ENCODE measurements at places on chromosomes 13 and 19. TPM values are rescaled to one million over a fixed set of nuclear protein-coding genes. Genes with fewer than 3 reads are reported as not detected.

GRCh38 chr19:10719466-10719961, 1.6 kb downstream of the DNM2 start:
- DNase-seq: no peak

GRCh38 chr19:33868076-33868735, 71.5 kb downstream of the KCTD15 start:
- DNase-seq: no peak

DNA sequence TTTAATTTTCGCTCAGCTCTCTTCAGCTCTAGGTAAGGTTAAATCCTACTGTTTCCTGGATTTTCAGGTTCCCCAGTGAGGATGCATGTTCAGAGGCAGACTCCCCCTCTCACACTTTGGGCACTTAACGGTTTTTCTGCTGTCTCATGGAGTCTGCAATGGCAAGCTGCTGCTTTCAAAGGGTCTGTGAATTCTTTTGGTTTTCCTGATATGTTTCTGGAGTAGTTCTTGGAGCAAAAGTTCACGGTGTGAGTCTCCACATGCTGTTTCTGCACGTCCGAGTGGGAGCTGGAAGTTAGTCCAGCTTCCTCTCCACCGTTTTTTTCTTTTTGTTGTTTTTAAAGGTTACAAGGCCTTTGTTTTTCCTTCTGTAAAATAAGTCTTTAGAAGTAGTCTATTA, 35.4 kb downstream of the DNAJC15 start:
- no peak for DNase-seq

CRX gene
- total RNA-seq: not detected
